HS-5 (cell line): ENCODE measurements at places on chromosomes 2 and 18.
A peak's percentile ranks its signal among the peaks of the same experiment; 100 is the strongest.

GRCh38 chr2:101361121-101361520, 26.2 kb downstream of the CREG2 start:
- no peak for DNase-seq

- DNase-seq, result no peak
These were observed 190.3 kb downstream of the RBM43 start for GRCh38 chr2:151071382-151071781.

DNA sequence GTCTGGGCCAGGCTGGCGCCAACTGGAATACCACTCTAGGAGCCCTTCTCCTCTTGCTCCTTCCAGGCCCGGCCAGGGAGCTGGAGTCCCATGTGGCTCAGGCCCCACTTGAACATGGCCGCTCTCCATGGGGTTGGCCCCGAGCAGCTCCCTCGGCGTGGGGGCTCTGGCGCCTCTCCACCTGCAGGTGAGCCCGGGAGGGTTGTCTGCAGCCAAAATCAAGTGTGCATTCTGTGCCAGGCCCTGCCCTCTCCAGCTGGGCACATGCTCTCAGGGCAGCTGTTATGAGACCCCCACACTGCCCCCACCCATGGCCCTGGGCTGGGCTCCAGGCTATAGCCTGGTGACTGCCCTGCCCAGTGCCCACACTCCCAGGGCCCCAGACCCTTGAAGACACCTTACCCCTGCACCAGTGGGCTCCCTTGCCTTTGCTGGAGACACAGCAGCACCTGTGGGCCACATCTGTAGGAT, 45.8 kb upstream of the HS6ST1 start:
- no peak for DNase-seq

GRCh38 chr2:216727346-216728122, 32.2 kb upstream of the IGFBP5 start:
- no peak for DNase-seq

DNA sequence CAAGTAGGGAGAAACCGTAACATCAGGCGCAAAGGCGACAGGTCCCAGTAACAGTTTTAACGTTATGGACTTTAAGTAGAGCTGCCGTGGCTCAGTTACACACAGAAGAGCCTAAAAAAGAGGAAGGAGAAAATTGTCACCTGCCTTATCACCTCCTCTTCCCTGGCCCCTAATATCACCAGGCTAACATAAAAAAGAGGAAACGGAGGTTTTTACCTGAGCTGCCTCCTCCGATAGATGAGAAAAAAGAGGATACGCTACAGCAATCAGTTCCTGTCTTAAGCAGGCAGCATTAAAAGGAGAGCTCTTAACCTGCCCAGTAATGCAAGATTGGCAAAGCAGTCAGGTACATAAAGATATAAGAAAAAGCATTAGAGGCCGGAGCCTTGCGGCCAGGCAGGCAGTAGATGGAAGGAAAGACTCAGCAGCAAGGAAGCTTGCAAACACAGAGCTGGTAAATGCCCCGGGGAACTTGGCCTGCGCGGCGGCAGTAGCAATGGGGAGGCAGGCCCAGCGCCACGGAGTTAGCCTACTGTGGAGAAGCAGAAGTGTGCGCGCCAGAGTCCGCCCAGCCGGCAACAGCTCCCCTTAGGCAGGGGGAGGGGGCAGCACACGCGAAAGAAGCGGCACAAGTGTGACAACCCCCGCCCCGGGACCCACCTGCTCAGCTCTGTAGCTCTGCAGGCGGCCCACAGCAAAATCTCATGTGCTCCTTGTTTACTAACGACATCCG, 116.3 kb upstream of the SCN7A start:
- DNase-seq, result no peak

GRCh38 chr2:118698564-118698963, 148.9 kb downstream of the EN1 start:
- no peak for DNase-seq

- DNase-seq, result no peak
These were observed 11.6 kb downstream of the ADCY3 start for GRCh38 chr2:24908461-24908901.

- no peak for DNase-seq
These were observed 89.7 kb upstream of the COL3A1 start for GRCh38 chr2:188884517-188884916.

- no peak for DNase-seq
These were observed 163.6 kb upstream of the ZNF516 start for GRCh38 chr18:76658627-76659026.

DNA sequence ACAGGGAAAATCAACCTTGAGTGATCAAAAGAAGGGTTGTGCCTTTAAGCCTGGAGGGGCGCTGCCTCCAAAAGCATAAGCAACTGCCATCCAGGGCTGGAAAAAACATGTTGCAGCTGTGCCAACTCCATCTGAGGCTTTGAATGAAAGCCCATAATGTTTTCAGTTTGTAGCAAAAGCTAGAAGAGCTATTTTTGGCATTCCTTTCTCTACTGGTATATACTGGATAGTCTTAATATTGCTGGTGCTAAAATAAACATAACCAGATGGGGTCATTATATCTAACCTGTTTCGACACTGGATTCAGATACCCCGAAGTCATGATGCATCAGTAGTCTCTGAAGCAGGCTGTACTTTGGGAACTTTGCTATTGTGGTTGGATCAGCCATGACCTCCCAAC, 25.1 kb downstream of the ANXA4 start:
- peak; percentile 54 for DNase-seq

GRCh38 chr2:46966576-46966975, 51.0 kb upstream of the MCFD2 start:
- no peak for DNase-seq

DNA sequence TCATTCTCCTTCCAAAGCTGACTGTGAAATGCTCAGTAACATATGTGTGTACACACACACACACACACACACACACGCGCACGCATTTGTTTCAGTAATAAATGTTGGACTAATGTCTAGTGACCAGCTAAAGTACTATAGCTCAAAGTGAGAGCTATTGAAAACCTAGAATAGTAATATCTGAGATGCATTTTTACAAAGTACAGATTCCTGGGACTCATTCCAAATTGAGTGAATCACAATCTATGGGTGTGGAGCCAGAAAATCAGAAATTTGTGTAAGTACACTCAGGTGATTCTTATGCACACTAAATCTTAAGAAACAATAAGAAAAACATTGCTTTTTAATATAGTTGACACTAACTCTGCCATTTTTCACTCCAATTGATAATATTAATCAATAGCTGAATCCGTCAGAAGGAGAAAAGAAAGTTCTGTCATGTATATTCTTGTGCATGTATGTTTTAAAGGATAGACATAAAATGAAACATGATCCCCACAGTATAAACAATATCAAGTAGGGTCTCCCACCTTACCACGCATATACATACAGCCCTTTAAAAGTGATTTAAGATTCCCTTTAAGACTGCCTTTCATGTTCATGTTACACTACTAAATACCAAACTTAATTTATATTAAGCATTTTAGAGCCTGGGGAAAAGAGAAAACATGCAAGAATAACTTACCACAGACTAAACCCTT, 123.5 kb downstream of the ATAD2B start:
- peak; percentile 60 for DNase-seq

DNA sequence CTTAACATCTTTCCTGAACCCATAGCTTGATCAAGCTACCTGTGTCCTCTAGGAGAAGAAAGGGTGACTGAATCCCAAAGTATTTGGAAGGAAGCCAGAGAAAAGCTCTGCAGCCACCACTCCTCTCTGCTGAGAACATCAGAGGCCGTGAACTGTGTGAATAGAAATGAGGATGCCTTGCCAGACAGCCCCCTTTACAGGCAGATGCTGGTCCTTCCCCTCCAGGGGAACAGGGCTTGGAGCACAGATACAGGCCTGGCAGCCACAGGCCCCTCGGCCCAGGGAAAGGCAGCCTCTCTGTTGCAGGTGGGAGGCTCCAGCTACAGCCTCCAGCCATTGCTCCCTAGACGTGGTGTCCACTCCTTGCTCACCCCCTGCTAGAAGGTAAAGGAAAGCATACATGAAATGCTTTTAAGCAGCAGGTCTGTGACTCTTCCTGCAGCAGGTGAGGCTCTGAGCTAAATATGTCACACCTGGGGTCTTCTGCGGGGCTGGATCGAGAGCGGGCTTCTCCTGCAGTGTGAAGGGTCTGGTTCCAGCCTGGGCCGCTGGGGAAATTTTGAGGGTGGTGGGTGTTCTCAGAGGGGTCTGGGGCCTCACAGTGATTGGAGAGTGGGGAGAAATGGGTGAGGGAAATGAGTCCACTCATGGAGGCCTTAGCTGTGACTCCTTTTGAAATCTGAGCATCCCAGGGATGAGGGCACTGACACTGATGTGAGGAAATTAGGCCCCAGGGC, 234.0 kb downstream of the KLHL29 start:
- DNase-seq, result no peak

DNA sequence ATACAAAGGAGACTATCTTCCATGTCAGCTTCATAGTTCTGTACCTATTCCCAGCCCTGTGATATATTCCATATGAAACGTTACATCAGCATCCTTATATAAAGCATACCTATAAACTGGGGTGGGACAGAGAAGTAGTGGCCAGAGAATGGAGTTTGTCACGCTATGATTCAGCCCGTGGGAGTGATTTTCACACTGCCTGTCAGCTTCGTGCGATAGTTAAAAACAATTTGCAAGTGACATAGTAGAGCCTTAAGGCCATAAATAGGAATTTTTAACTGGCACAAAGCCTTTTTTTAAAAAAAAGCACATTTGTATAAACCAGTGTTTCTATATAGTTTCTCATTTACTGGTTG, 30.2 kb downstream of the PKP4 start:
- DNase-seq, result no peak
